ENCODE measurements at places on chromosomes 5 and 9. TPM values are rescaled to one million over a fixed set of nuclear protein-coding genes. Genes with fewer than 3 reads are reported as not detected.

Gene IL31RA
- polyA plus RNA-seq = 0.12 TPM

Gene PCDHB9
- polyA plus RNA-seq = 4.3 TPM

GRCh38 chr9:136902259-136902821 is 16.0 kb downstream of the TRAF2 start:
- DNase-seq = no peak

GRCh38 chr5:86999951-87000350 is 267.7 kb upstream of the RASA1 start:
- DNase-seq = no peak

- DNase-seq = no peak
Observed at GRCh38 chr5:42676362-42676761, 80.3 kb upstream of the CCDC152 start.
